CD4-positive, alpha-beta T cell treated with Interleukin-15 for 4 hours (primary cell): ENCODE measurements at places on chromosomes 2 and 18.

- DNase-seq: no peak
Measured at GRCh38 chr18:3350566-3351527, 88.9 kb downstream of the MYL12B start.

- no peak for DNase-seq
Measured at GRCh38 chr2:24723191-24723590, 70.0 kb downstream of the PTRHD1 start.

- no peak for DNase-seq
Measured at GRCh38 chr18:5167831-5168230, 29.2 kb downstream of the AKAIN1 start.

DNA sequence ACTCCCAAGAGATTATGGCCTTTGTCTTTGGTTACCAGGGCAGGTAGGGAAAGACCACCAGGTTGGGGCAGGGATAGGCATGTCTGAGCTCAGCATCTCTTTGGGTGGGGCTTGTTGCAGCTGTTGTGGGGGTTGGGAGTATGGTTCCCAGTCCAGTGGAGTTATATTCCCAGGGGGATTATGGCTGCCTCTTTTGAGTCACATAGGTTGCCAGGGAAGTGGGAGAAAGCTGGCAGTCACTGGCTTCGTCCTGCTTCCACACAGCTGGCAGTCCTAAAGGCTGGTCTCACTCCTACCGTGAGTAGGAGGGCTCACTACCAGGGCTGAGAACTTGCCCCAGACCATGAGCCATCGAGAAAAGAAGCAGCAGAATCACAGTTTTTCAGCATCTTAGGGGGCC lies 79.1 kb downstream of the LYPD6 start:
- no peak for DNase-seq

DNA sequence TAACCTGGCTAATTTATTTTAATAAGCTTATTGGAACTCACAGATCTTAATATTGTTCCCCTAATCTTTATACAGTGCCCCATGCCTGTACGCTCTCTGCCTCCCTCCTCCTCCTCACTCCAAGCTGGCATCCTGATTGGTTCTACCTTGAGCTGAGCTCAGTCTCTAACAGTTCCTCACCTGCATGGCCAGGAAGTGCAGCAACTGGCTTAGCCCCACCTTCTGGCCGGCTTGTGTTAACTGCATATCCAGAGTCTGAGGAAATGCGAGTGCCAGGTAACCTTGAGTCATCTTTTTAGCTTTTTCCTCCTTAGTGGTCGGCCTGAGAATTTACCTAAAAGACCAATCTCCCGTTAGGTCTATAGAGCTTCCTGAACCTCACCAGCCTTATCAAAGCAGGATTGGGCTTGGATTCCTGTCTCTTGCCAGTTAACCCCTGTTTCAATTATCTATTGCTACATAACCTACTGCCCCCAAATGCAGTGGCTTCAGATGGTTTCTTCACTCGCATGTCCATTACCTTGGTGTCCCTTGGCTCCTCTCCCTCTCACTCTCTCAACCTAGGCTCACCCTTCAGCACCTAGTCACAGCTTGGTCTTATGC lies 89.5 kb upstream of the STK39 start:
- DNase-seq: peak; percentile 57

- DNase-seq: no peak
Measured at GRCh38 chr2:220835583-220835982, 736.5 kb downstream of the EPHA4 start.

DNA sequence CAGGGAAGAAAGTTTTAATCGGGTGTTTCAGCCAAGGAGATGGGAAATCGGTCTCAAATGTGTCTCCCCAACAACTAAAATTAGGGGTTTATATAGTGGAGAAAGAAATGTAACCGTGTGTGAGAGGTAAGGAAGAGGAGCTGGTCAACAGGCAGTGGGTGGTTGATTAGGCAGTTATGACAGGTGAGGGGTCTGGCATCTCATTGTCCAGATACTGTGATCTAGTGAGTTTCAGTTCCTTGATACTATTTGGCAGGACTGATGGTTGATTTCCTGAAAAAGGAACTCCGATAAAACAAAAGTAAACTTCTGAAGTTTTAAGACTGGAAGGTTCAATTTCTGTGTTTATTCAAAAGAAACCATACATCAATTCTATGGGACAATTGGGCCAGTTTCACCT lies 197.9 kb downstream of the LPIN1 start:
- DNase-seq: no peak

DNA sequence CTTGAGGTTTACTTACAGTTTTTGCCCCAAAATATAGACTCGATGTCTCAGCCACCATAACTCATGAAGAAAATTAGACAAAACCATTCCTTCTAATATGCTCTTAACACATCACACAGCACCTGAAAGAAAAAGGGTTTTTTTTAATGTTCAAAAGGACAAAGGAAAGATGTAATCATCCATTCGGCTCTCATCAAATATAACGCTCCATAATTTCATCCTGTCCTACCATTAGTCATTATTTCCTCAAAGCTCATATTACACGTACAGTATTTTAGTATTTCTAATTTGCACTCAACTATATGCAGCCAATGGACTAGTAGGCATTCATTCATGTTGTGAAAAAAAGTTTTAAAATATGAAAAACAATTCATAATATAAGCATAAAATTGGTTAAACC lies 24.8 kb downstream of the ESCO1 start:
- DNase-seq: no peak
